Activated CD4-positive, alpha-beta T cell treated with anti-CD3 and anti-CD28 coated beads for 36 hours (primary cell): ENCODE measurements at places on chromosomes 5 and 9.

DNA sequence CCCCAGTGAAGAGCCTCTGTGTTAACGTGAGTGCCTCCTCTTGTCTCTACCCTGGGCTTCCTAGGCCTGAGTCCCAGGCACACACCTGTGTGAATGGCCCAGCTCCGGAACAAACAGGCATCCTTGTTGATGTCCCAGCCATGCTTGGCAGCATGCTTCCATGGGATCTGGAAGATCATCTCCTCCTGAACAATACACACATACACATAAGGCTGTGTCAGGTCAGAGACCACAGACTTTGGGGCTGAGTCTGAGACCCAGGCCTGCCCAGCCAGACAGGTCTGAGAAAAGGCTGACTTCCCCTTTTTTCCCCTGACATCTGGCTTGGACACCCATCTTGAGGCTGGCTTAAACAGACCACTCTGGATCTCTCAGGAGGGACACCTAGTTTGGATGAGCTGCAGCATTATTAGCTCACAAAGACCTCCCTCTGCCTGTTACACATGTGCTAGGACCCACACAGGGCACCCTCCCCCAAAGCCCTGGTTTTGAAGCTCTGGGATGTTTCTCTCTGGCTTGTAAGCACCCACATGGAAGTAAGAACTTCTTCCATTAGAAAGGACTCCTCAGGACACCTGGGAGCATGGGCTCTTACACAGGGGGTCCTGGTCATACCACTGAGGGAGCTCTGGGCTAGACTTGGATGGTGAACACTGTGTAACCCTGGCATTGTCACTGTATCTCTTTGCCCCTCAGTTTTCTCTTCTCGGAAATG lies 2.6 kb downstream of the IRF1 start:
- DNase-seq = no peak

- no peak for DNase-seq
These were observed 7.4 kb downstream of the RNF208 start for GRCh38 chr9:137214620-137215019.

- DNase-seq = no peak
These were observed 131.6 kb downstream of the CACNA1B start for GRCh38 chr9:138009016-138009802.

- DNase-seq = no peak
These were observed 45.1 kb upstream of the ROR2 start for GRCh38 chr9:91995000-91995655.

- peak; percentile 58 for DNase-seq
These were observed 10.0 kb downstream of the TCF7 start for GRCh38 chr5:134124289-134125038.

DNA sequence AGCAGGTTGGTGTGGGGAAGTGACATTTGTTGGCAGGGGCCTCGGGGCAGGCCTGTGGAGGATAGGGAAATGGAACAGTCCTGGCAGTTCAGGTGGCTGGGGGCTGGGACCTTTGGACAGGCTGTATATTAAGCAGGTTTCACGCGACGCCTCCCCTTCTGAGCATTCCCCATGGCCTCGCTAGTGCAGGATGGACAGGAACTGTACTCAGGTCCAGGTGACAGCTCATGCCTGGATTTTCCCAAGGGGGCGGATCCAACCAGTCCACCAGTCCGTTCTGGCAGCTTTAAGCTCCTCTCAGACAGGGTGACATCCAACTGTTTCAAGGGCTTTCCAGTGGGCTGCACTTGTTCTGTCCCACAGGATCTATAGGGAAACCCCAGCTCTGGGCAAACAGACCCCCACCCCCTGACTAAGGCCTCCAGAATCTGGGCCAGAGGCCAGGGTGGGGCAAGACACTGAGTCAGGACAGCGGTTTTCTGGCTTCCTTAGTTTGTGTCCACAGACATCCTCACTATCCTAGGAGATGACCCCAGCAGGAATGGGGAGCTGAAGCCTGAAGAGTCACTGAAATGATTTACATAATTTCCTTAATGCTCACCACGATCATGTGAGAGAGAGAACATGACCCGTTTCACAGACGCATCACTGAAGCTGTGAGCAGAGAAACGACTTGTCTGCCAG lies 20.9 kb downstream of the CSF2 start:
- DNase-seq = no peak

- DNase-seq = no peak
These were observed 34.4 kb upstream of the SARDH start for GRCh38 chr9:133772581-133772980.

- no peak for DNase-seq
These were observed 432.9 kb downstream of the TLE4 start for GRCh38 chr9:80004714-80005113.

GRCh38 chr5:33232731-33233505 lies 207.8 kb upstream of the TARS1 start:
- no peak for DNase-seq

- DNase-seq = no peak
These were observed 91.8 kb upstream of the CXCL14 start for GRCh38 chr5:135670588-135670987.

- DNase-seq = no peak
These were observed 131.3 kb upstream of the CCDC180 start for GRCh38 chr9:97176206-97176605.

GRCh38 chr5:150211156-150212030 lies 21.5 kb downstream of the SLC6A7 start:
- no peak for DNase-seq

DNA sequence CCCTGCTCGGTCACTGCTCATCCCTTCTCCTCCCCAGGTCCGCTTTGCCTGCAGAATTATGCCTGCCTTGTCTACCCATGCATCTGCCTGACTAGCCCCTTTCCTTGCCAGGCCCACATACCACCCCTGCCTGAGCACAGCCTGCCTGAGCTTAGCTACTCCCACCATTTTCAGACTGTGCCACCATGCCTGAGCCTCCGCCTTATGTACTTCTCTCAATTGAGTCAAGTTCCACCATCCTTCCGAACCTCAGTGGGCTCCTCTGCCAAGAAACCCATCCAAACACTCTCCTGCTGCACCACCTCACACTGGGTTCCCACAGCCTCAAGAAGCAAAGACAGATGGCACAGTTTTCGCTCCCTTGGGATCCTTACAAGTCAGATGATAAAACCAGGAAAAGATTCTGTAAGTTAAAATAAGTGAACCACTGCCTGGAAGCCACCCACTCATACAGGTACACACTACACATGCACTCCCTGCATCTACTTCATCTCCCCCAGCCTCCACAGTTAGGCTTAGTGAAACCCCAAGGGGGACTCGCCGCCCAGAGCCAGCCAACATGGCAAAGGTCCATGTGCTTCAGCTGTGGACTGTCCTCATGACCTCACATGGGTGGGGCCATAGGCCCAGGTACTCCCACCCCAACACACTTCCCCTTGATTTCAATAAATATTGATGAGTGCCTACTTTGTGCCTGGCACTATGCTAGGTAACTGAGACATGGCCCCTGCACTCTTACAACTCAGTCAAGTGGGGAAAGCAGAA lies 23.1 kb downstream of the P4HA2 start:
- DNase-seq = no peak
